CD4-positive, alpha-beta T cell treated with Interleukin-6 at 100 ng/mL for 8 hours (primary cell): ENCODE measurements at places on chromosomes 13 and 19.
A peak's percentile ranks its signal among the peaks of the same experiment; 100 is the strongest.

GRCh38 chr13:105519771-105520170 is 1015.7 kb downstream of the EFNB2 start:
- no peak for DNase-seq

GRCh38 chr13:40026174-40026585 is 370.7 kb downstream of the COG6 start:
- DNase-seq = peak; percentile 56

- no peak for DNase-seq
Measured at GRCh38 chr13:106709522-106709921, 141.6 kb upstream of the ARGLU1 start.

DNA sequence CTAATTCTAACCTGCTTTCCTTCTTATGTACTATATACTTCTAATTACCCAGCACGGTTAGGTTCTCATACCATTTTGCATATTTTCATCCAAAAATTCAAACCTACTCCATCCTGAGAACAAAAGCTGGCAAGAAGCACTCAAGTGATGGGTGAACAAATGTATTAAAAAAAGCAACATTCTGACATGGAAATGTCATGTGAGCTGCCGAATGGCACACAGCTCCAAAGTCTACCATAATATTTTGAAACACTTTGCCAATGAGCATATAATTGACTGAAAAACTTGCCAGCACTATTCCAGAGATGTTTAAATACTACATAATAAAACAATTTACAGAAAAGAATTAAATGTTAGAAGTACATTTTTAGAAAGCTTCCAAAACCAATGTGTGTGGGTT is 274.6 kb downstream of the ENOX1 start:
- no peak for DNase-seq

DNA sequence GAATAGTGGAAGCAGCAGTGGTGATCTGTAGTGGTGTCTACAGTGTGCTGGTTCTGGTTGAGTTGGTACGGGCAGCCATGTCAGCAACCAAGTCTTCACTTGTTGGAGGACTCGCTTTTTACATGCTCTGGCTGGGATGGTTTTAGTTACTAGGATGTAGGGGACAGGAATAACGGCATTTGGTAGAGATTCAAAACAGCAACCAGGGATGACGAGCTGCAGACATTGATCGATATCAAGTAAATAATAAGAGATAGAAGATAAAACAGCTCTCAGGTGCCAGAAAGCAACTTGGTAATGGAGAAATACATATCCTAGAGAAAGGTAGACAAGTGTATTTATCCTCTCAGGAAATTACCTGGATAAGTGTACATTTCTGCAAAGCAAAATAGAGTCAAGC is 84.3 kb downstream of the PCCA start:
- no peak for DNase-seq

DNA sequence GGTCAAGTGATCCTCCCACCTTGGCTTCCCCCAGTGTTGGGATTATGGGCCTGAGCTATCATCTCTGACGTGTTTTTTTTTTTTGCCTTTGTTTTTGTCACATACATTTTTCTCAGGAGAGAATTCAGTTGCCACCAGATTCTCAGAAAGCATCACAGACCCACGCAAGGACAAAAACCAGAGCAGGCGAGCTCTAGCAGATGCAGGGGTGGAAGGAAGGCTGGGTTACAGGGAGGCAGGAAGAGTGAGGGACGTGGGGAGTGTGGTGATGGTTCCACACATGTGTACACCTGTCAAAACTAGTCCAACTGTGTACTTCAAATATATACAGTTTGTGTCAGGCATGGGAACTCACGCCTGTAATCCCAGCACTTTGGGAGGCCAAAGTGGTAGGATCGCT is 4.3 kb downstream of the TMEM161A start:
- DNase-seq = no peak

- DNase-seq = no peak
Measured at GRCh38 chr19:17627921-17628320, 60.2 kb downstream of the UNC13A start.

DNA sequence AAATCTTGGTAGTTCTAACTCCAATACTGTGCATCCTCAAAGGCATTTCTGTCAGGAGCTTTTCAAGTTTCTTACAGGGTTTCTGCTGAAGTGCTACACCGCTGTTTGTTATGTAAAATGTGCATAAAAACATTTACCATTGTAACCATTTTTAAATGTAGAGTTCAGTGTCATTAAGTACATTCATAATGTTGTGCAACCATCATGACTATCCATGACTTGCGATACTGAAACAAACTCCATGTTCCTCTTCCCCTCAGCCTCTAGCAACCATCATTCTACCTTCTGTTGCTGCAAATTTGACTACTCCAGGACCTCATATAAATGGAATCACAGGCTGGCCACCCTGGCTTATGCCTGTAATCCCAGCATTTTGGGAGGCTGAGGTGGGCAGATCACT is 14.4 kb upstream of the SLC25A42 start:
- no peak for DNase-seq

DNA sequence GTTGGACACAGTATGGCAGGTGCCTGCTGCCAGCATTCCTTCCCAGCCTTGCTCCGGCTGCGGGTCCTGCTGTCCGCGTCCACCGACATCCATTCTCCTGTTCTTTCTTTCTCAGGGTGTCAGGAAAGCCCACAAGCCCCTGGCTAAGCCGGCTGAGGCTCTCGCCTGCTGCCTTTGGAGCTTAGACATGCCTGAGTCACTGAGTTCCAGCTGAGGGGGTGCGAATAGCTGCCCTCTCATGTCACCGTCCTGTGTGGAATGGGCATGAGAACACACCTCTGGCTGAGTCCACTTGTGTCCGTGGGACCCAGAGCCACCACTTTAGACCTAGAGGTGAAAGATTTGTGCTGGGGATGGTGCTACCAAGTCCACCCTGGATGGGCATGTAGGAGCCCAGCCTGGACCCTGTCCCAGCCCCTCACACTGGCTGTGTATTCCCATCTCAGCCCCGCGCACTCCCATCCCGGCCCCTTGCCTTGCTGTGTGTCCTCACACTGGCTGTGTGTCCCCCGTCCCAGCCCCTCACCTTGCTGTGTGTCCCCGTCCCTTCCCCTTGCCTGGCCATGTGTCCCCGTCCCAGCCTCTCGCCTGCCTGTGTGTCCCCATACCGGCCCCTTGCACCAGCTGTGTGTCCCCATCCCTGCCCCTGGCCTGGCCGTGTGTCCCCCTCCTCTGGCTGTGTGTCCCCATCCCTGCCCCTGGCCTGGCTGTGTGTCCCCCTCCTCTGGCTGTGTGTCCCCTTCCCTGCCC is 24.6 kb upstream of the IRS2 start:
- DNase-seq = no peak

DNA sequence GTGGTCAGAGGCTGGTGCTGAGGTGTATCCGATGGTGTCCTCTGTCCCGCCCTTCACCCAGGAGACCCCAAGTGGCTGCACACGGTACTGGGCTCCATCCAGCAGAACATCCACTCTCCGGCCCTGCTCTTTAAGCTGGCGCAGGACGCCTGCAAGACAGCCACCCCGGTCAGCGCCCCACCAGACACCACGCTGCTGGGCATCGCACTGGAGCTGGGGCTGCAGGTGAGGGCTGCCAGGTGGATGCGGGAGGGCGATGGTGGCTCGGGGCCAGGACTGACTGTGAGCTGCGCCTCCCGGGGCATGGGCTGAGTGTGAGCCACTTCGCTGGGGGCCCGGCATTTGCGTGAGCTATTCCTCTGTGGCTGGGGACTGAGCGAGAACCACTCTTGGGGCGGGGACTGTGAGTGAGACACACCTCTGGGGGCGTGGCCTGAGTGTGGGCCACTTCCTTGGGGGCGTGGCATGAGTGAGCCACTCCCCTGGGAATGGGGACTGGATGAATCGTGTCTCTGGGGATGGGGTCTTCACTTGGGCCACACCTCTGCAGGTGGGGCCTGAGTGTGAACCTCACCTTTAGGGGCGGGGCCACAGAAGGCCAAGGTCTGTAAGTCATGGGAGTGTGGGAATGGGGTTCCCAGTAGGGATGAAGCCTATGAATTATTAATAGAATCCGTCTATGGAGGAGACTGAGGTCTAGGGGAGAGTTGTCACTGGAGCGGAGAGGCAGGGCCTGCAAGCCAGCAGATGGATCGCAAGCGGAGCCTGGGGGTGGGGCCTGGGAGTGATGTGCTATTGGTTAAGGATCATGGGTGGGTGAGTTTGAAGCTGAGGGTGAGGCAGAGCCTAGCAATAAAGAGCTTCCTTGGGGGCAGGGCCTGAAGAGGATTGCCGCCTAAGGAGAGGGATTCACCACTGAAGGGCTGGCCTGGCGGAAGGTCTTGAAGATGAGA is 30.5 kb downstream of the ZSWIM4 start:
- DNase-seq = no peak

GRCh38 chr13:42547612-42548011 is 26.3 kb upstream of the TNFSF11 start:
- DNase-seq = no peak

GRCh38 chr13:44158098-44158521 is 215.5 kb upstream of the SERP2 start:
- DNase-seq = no peak

DNA sequence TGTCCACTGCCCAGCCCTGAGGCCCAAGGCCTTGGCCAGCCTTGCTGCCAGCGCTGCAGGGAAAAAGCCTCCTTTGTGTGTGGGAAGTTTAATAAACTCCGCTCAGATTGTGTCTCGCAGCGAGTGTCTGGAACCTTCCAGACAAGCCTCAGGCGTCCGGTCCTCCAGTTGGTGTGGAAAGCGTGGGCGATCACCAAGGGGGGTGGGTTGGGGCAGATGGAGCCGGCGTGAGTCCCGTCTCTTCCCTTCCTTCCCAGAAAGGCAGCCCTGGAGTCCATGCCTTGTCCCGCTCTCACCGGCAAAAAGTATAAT is 4.6 kb downstream of the STK11 start:
- no peak for DNase-seq

DNA sequence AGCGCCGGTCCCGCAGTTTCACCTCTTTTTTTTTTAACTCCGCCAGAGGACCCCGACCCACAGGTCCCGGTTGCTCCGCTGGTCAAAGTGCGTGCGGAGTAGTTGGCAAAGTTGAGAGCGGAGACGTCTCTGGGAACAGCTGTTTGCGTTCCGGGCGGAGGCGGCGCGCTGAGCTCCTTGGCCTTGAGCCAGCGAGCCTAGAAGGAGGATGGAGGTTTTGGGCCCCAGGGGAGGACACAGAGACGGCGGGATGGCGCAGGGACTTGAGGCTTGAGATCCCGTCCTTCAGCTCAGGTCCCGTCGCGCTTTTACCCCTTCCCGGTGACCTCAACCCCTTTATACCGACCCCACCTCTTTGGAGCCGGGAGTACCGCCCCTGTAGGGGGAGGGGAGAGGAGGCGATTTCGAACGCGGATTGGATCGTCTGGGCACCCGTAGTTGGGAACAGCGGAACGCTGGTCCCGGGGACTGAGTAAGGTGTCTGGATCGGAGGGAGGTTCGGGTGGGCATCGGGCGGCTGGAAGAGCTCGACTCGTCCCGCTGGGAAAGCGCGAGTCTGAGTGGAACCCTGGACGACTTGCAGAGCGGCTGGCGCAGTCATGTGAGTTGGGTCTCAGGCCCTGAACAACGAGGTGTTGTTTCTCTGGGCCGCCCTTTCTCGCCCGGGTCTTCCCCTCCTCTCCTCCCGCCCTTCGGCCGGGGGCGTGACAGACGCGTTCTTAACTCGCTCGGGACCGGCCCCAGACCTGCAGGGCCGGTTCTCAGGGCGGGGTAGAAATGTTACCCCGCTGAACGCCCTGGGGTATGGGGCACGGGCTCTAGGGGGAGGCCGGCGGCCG is at the start of gene WBP4:
WBP4 (plus strand) TSS at position 435 of the 839 bp plus-strand sequence; CDS start at position 600, 165 bp downstream.
- peak; percentile 79 for DNase-seq

- DNase-seq = no peak
Measured at GRCh38 chr13:40537146-40537895, 129.1 kb downstream of the FOXO1 start.

DNA sequence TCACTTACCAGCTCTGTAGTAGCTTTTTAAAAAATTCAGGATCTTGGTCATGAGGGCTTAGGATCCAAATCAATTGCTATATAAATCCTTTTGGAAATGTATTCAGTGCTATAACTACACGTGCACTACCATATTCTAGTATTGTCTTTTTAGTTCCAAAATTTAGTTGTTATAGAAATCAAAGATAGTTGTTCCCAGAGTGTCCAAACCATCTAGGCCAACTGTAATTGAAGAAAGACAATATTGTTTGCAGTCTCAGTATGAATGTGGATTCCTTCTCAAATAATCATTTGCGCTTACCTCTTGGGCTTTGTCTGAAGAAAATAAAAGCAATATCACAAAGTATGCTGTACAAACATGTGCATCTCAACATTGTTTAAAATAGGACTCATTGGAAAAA is 184.1 kb upstream of the EDNRB start:
- DNase-seq = no peak

DNA sequence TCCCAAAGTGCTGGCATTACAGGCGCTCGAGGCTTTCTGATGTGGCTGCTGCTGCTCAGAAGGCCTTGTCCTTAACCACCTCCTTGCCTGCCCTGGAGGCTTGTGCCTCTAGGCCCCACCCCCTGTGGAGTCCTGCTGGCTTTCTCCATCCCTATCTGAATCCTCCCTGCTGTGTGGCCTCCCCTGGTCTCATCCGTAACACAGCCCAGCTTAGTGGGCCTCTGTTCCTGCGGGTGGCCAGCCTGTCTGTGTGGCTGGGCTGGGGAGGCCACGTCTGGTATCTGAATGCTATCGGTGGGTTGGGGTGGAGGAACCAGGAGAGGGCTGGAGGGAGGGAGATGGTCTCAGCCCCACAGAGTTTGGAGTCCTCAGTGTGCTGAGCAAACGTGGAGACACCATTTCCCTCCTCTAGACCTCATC is 4.7 kb downstream of the RPL28 start:
- no peak for DNase-seq

GRCh38 chr13:86976521-86977324 is 694.4 kb upstream of the SLITRK5 start:
- DNase-seq = no peak

GRCh38 chr13:92967923-92968322 is 258.7 kb upstream of the GPC6 start:
- DNase-seq = no peak

GRCh38 chr19:33564836-33565338 is 43.3 kb upstream of the PEPD start:
- no peak for DNase-seq

DNA sequence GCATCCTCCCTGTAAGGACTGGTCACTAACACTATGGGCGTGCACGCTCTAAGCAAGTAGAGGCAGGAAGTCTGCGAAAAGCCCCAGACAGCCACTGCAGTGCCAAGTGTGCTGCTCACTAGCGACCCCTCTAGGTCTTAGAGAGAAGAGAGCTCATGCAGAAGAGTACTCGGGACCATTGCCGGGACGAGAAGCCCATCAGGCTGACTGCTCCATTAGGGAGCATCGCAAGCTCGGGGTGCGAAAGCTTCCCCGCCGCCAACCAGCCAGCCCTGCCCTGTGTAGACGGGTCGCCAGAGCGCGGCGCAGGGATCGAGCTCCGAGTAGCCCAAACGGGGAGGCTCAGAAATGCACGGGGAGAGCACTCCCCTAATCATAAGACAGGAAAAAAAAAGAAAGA is 16.6 kb downstream of the POU4F1 start:
- DNase-seq = no peak

GRCh38 chr19:40415768-40416167 is 2.6 kb upstream of the PRX start:
- no peak for DNase-seq

GRCh38 chr13:31168166-31168565 is 6.5 kb upstream of the HSPH1 start:
- no peak for DNase-seq

- no peak for DNase-seq
Measured at GRCh38 chr19:28838909-28839308, 374.0 kb downstream of the UQCRFS1 start.
